Stimulated activated CD8-positive, alpha-beta memory T cell treated with anti-CD3 and anti-CD28 coated beads, Interleukin-7, amount 100 ng/mL, for 48 hours (primary cell): ENCODE measurements at places on chromosomes 4 and X.

DNA sequence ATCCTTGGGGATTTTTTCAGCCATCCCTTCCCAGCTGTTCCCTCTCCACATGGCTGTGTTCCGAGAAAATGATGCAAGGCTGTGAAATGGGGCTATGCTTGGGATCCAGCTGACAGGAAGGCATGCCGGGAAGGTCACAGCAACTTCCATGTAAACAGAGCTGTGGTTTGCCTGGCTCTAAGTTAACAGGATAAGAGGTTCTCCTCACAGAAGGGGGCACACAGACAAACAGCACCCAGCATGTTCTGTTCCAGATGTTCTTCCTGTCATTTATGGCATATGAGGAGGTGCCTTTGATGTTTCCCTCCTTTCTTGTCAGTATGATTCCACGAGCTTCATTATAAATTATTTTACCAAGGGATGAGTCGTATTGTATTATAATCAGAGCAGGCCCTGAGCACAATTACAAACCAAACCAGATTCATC lies 220.7 kb downstream of the ANTXR2 start:
- DNase-seq = no peak

DNA sequence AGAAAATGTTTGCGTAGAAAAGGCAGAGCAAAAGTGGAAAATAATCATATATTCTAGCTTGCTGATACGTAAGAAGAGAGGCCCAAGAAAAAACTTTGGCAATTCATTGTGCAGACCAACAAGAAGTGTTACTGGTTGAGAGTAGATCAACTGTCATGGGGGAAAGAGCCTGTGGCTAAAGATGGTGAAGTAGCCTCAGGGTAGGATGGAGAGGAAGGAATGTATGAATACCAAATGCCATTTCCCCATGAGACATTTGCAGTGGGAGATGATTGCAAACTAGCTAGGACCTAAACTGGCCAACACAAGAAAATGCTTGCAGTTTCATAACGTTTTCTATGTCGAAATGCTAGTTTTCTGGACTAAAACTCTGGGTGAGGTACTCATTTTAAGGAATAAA lies 47.7 kb upstream of the ADGRL3 start:
- no peak for DNase-seq

GRCh38 chr4:168304744-168305459 lies 13.7 kb downstream of the DDX60 start:
- no peak for DNase-seq

- peak; percentile 89 for DNase-seq
Measured at GRCh38 chr4:119300101-119300978, 21.6 kb downstream of the FABP2 start.

DNA sequence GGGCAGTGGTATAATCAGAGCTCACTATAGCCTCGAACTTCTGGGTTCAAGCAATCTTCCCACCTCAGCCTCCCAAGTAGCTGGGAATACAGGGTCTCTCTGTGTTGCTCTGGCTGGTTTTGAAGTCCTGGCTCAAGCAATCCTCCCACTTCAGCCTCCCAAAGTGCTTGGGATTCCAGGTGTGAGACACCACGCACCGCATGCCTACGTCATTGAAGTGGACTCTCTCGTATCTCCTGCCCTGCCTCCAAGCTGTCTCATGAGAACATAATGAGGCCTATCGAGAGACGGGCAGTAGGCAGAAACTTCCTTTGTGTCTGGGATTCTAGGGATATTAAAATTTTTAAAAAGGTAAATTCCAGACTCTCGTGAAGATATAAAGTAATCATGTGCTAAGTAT lies 65.0 kb upstream of the NLGN4X start:
- DNase-seq = no peak

GRCh38 chr4:74950200-74950599 lies 17.3 kb downstream of the PARM1 start:
- no peak for DNase-seq

DNA sequence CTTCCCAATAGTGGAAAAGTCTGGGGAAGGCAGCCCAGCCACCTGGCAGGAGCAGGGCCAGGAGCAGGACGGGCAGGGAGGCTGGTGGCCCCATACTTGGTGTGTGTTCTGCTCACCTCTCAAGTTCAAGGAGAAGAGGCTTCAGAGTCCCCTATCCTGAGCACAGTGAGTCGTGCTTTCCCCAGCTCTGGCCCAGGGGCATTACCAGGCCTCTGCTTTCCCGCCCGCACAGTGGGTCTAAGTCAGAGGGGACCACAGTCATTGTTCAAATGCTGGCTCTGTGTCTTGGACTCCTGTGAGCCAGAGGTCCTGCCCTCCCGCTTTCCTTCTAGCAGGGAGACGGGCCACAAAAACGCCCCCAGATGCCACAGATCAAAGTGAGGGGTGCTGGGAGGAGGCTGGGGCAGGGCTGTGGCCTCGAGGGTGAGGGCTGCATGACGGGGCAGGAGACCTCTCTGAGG lies 27.6 kb downstream of the HTRA3 start:
- no peak for DNase-seq

DNA sequence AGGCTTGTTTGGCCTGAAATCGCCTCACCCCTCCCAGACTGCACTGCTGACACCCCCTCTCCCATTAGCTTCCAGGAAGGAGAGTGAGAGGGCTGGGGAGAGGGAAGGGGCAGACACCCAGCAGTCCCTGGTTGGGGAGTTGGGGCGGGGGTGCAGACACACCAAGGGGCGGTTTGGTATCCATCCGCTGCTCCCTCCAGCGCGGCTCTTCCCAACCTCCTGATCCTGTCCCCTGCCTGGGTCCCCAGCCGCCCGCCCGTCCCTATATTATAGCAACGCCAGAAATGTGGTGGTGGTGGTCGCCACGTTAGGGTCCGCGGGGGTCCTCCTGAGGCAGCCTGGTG lies 24.9 kb downstream of the GPRASP3 start:
- DNase-seq = no peak

- peak; percentile 7 for DNase-seq
Measured at GRCh38 chrX:119871245-119871598, 311 bp downstream of the RNF113A start.

- DNase-seq = peak; percentile 47
Measured at GRCh38 chr4:182938205-182938645, 21.0 kb upstream of the DCTD start.
